ENCODE measurements at places on chromosomes 2 and 18.
A peak's percentile ranks its signal among the peaks of the same experiment; 100 is the strongest.

DNA sequence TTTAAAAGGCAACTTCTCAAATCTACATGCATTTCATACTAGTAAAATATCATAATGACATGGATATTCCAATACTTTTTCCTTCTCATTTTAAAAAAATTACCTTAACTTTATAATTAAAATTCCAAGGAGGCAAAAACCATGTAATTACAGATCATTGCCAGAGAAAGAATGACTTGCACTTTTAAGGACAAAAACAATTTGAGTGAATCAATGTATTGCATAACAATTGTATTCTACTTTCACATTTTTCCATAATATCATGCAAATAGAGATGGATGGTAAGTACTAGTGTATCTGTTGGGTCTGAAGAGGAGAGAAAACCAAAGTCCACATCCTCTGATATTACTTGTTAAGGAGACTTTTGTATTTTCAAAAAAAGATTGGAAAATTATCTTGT is 89.5 kb upstream of the NCK2 start:
- DNase-seq = no peak

- no peak for DNase-seq
These were observed 30.8 kb downstream of the C18orf54 start for GRCh38 chr18:54388203-54389142.

GRCh38 chr2:46340740-46341420 is 43.7 kb downstream of the EPAS1 start:
- DNase-seq = no peak

GRCh38 chr2:227608561-227609338 is 5.9 kb downstream of the SCYGR3 start:
- DNase-seq = peak; percentile 24

DNA sequence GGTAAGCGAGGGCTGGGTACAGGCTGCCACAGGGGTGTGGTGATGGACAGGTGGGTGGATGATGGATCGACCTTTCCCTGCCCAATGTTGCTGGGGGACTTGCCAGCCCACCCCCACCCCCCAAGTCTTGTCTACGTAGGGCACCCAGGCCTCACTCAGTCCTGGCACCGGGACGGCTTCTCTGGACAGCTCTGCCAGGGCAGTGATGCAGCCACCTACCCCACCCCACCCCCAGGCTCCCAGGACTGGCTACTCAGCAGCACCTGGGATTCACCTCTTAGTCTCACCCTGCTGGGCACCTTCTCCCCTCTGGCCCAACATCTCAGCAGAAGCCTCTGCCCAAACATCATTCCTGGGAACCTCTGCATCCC is 55.7 kb downstream of the ANKMY1 start:
- DNase-seq = peak; percentile 10

GRCh38 chr2:229920011-229920641 is 1.7 kb downstream of the TRIP12 start:
- peak; percentile 52 for DNase-seq

DNA sequence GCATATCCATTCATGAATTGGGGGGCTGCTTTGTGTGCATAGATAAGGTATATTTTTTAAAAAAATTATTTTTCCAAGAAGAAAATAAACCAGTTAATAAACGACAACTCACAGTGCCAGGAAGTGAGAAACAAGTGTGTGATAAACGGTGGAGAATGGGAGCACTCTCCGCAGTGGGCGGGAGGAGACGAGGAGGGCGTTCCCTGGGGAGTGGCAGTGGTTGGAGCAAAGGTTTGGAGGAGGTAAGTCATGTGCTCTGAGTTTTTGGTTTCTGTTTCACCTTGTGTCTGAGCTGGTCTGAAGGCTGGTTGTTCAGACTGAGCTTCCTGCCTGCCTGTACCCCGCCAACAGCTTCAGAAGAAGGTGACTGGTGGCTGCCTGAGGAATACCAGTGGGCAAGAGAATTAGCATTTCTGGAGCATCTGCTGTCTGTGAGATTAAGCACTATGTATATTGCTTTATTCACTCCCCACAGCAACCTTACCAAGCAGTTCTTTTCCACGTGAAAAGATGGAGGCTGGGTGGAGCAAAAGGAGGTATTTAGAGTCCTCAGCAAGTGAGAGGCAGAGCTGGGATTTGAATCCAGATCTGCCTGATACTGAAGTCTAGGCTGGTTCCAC is 27.0 kb upstream of the CASP8 start:
- DNase-seq = peak; percentile 84

GRCh38 chr2:168114040-168114439 is 133.4 kb downstream of the STK39 start:
- no peak for DNase-seq

- peak; percentile 2 for DNase-seq
These were observed 321.0 kb upstream of the HS6ST1 start for GRCh38 chr2:128639693-128640092.

- no peak for DNase-seq
These were observed 8.4 kb upstream of the CREG2 start for GRCh38 chr2:101395545-101396315.

GRCh38 chr18:8937160-8938094 is 165.1 kb upstream of the NDUFV2 start:
- no peak for DNase-seq

DNA sequence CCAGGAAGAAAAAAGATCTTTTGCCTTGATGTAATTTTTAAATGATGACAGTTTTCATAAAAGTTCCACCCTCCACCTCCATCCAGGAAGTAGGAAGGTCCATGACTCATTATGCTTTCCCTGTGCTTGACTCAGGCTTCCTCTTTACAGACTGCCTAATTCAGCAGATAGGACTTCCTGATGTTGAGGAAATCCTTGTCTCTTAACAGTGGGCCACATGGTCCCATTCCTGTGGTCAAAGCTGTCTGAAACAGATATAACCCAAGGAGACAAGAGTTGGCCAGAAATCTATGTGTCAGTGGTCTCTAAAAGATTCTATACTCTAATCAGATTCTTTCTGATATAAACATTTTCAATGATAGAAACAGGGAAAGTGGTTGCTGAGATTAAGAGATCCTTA is 119.1 kb downstream of the BAZ2B start:
- DNase-seq = no peak

DNA sequence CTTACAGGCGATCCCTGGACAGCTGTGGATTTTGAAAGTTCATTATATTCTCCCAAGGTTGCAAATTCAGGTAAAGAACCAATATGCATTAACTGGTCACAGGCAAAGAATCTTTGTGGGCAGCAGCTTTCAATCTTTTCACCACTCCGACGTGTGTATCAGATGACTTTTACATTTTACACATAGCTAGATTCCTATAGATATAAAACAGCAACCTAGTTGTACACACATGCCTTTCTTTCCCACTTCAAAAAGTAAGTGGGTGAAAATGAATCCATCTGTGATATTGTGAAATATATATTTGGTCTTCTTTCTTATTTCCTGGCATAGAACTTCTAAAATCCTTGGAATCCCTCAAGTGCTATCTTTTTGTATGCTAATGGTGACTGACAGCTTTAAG is 72.5 kb downstream of the SCG2 start:
- DNase-seq = no peak

DNA sequence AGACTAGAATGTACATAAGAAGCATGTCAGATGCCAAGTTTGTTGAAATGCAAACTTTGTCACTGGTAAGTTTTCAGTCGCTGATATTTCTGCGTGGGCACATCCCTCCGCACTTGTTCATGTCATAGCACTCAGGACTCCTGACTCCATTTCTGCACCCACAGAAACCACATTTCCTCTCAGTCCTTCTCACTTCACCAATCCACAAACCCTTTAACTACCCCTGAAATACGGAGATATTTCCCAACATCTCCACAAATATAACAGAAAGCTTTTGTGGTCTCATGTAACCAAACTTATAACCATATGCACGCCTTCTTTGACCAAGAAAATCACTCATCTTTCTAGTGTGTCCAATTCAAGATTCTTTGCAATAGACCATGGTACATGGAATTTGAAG is 276.9 kb upstream of the ERBB4 start:
- no peak for DNase-seq

DNA sequence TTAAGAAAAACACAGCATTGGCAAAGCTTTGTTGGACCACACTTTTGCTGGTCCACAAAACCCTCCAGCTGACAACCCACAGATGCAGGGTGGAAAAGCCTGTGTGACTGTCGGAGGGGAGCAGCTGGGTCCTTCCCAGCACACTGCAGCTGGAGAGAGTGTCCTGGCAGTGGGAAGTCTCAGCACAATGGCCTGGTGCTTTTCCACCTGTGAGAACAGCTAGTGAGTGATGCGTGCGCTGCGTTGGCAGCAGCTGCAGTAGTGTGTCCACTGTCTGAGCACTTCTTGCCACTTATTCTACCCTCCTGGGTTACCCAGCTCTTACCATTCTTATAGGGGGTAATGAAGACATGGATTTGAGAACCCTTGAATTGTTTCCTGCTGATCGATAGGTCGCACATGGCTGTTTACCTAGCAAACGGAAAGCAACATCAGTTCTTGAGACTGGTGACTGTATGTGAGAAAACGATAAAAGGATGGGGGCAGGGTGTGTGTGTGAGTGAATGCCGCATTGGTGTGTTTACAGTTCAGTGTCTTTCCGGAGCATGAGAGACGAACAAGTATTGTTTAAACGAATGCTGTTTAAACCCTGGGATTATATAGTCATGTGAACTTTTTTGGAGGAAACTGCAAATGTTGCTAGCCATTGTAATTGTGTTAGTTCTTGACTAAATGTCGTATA is 69.7 kb downstream of the LYPD6 start:
- no peak for DNase-seq

DNA sequence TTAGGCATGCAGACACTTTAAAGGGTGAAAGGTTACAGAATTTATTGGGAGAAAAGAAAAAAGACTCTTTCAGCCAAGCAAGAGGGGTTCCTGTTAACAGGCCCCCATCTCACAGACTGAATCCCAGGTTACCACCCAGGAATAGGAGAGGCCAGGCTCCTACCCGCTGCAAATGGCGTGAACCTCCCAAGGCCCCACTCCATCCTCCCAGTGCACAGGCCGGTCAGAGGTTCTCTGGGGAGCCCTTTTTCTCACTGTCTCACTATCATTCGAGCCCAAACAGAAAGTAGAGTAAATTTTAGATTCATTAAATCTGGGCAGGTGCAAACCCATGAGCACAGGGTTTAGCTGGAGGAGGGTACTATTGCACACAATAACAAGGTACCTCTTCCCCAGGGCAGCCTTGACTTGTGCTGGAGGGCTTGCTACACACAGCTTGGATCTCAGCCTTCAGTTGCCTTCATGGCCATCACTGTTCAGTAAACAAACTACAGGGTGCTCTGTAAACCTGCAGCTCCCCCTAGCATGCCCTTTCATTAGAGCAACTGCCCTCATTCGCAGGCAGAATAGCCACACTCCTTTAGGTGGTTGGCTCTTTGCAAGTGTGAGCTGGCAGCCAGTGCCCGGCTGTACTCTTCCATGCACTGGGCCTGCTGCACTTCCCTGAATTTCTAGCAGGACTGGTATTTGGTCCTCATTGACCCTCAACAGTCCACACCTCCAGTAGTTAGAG is 7.3 kb upstream of the PLEK start:
- DNase-seq = no peak

- DNase-seq = no peak
These were observed 731.4 kb downstream of the TSN start for GRCh38 chr2:122486705-122487415.

DNA sequence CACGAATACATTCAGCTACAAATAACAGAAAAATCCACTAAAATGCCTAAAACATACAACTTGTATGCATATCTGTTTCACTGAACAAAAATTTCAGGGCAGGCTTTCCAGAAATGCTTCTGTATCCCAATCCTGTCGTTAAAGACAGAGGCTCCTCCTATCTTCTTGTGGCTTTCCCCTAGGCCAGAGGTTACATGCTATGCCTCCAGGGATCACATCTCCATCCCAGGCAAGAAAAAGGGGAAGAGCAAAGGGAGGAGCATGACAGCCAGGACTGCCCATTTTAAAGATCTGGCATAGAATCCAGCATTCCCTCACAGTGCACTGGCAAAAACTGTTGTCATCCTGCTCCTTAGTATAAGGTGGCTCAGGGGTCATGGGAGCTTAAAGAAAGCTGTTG is 268.7 kb upstream of the SETBP1 start:
- no peak for DNase-seq

- DNase-seq = no peak
These were observed 726.0 kb upstream of the RAB6C start for GRCh38 chr2:129253461-129253812.

GRCh38 chr2:156325688-156326525 is 6.6 kb downstream of the NR4A2 start:
- peak; percentile 45 for DNase-seq

GRCh38 chr2:179455824-179456223 is 191.2 kb upstream of the SESTD1 start:
- DNase-seq = no peak

GRCh38 chr2:195658541-195658890 is 1.5 kb downstream of the SLC39A10 start:
- no peak for DNase-seq

GRCh38 chr18:43703050-43703449 is 425.8 kb upstream of the SYT4 start:
- DNase-seq = no peak

GRCh38 chr2:126950504-126950903 is 51.8 kb downstream of the TEX51 start:
- DNase-seq = no peak

- DNase-seq = no peak
These were observed 13.0 kb upstream of the ARHGAP25 start for GRCh38 chr2:68721482-68722101.

DNA sequence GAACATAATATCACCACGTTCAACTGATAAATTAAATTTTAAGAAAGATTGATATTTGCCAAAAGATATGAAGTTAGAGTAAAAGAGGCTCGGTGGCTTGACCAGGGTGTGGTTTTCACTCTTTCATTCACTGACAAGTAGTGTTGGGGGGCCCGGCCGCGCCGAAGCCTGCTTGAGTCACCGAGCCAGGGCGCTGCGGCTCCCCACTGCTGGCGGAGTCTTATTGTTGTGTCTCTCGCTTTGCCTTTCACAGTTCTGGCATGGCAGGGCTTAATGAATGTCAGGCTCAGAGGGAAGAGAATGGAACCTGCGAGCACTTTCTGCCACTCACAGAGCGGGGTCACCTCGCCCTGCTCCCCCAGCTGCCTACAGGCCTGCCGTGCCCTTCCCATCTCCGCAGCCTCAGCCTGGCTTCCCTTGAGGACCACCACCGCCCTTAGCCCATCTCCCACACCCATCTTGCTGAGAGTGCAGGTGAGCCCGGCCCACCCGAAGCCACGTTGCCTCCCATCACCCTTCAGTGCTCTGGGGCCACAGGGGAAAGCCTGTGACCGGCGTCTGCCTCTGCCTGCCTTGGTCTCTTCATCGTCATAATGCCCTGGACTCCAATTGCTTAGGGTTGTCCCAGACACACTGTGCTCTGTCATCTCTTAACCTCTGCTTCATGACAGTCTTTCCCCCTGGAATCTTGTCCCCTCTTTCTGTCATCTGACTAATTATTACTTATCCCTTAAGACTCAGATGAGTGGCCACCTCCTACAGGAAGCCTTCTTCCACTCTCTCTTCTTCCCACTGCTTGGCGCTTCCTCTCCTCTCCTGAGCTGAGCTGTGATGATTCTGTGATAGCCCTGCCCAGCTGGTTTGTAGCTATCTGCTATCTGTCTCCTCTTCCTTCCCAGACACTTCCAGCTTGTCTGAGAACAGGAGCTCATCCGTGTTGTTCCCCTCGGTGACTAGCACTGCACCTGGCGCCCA is 142.5 kb downstream of the FAM210A start:
- DNase-seq = no peak

- no peak for DNase-seq
These were observed 665.1 kb upstream of the ZEB2 start for GRCh38 chr2:145184741-145185651.

Data from activated T-cell treated with anti-CD3 and anti-CD28 coated beads, Interleukin-2, amount 50 U/mL, for 1 hour (primary cell).